H1 (cell line): ENCODE measurements at places on chromosomes 3 and 15. TPM values are rescaled to one million over a fixed set of nuclear protein-coding genes. Genes with fewer than 3 reads are reported as not detected.

DNA sequence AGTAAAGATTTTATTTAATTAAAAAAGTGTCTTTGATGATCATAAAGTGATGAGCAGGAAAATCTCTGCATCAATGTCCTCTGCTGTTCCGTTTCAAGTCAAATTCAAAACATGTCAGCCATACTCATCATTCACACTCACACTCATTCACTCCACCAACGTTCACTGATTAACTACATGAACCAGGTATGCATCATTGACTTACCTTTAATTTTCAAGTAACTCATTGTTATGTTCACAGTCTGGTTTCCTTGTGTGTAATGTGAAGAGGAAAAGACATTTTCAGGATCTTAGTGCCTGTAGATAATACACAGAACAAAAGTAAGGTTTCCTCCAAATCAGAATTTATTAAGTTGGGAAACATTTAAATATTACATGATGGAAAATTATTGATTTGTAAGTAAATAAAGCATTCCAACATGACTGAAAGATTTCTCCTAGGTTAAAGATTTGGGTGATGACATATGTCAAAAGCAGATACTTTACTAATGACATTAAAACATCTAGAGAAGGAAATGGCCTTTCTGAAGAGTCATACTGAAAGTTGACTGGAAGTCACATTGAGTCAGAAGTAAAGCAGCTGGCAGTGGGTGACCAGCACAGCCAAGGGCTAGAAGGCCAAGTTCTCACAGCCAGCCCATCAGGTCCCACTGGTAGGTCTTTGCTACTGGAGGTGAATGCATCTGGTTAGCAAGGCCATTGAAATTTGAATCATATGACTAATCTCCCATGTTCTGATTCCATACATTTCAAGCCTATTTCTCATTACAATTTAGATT is 251.9 kb downstream of the CDIN1 start:
- no peak for DNase-seq
- H3K36me3 ChIP-seq, result no peaks in the 10 kb centered on the region
- H3K4me3 ChIP-seq, result no peak overlapping the region
- no peaks in the 10 kb centered on the region for H3K27me3 ChIP-seq
- H3K27ac ChIP-seq, result no peak overlapping the region

GRCh38 chr15:88080616-88081015 is 175.9 kb downstream of the NTRK3 start:
- DNase-seq, result no peak
- no peaks in the 10 kb centered on the region for H3K36me3 ChIP-seq
- no peak overlapping the region for H3K27ac ChIP-seq
- no peaks in the 10 kb centered on the region for H3K27me3 ChIP-seq
- H3K4me1 ChIP-seq, result no peaks in the 10 kb centered on the region

- H3K4me3 ChIP-seq, result no peak overlapping the region
- H3K36me3 ChIP-seq, result no peaks in the 10 kb centered on the region
- no peak for DNase-seq
- H3K27me3 ChIP-seq, result no peaks in the 10 kb centered on the region
These were observed 187.8 kb downstream of the UBE3A start for GRCh38 chr15:25250906-25251622.

DNA sequence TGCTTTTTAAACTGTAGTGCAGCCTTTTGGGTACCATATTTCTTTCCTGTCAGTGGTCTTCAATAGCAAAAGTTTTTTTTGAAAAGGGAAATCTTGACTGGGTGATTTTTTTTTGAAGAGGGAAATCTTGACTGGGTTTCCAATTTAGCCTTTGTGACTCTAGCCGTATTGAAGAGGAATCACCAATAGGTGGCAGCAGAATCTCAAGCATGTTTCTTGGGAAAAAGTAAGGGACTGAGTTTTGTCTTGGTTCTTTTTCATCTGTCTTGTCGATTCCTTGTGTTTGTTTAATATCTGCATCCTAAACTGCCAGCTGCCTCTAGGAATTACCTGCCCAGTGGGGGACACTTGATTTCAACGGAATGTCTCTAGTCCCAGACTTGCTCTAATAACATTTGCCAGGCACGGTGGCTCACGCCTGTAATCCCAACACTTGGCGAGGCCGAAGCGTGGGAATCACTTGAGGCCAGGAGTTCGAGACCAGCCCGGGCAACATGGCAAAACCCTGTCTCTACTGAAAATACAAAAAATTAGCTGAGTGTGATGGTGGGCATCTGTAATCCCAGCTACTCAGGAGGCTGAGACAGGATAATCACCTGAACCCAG is 89.2 kb downstream of the RBPMS2 start:
- H3K27ac ChIP-seq, result no peak overlapping the region
- DNase-seq, result no peak
- H3K36me3 ChIP-seq, result peaks cover 17% of the 10 kb centered on the region
- H3K4me1 ChIP-seq, result peaks cover 12% of the 10 kb centered on the region
- no peak overlapping the region for H3K4me3 ChIP-seq
- H3K27me3 ChIP-seq, result no peaks in the 10 kb centered on the region

DNA sequence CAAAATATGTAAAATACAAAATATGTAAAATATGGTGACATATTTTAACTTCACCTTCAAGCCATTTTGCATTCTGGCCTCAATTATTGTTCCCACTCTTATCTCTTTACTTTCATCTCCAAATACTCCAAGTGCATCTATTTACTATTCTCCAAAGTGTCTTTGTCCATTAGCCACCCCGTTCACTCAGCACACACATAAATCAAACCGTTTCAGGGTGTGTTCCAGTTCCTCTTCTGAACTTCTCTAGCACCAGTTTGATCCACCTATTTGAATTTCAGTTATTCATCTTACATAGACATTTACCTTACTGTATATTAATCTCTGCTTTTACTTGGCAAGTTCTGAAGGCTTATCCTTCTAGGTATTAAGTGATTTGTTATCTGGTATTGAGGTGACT is 45.1 kb downstream of the SGO1 start:
- H3K4me1 ChIP-seq, result no peaks in the 10 kb centered on the region
- H3K27me3 ChIP-seq, result no peaks in the 10 kb centered on the region
- H3K36me3 ChIP-seq, result no peaks in the 10 kb centered on the region
- DNase-seq, result no peak

DNA sequence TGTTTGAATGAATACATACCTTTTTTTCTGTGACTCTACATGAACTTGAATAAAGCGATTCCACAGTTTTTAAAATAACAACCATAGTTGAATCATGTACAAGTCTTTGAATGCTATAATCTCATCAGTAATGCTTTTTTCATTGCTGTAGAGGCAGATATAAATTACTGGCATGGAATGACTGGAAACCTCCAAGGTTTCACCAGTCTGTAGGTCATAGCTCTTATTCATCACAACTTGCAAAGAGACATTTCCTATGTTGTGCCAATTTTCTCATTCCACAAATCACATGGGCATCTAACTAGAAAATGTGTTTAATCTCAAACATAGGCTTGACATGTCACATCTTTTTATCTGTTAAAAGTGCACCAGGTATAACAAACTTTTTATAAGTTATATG is 407.1 kb upstream of the KCNMB2 start:
- no peaks in the 10 kb centered on the region for H3K27me3 ChIP-seq
- no peak for DNase-seq
- H3K4me1 ChIP-seq, result no peaks in the 10 kb centered on the region
- no peaks in the 10 kb centered on the region for H3K36me3 ChIP-seq

DNA sequence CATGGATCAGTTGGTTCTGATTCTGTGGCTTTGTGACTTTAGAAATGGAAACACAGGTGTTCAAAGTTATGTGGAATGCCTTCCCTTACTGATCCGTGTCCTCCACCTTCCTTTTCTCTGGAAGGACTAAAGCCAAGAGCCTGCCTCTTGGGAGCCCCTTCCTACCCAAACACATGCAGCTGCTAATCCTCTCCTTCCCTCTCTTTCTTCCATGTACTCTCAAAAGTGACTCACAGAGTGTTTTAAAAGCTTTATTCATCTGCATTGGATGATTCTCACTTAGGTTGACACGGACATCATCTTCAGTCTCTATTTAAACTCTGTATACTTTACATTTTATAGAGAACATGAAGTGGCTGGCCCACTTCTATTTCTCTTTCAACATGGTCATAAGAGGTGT is 856.5 kb upstream of the ARPP21 start:
- no peak overlapping the region for H3K4me3 ChIP-seq
- no peaks in the 10 kb centered on the region for H3K4me1 ChIP-seq
- H3K27me3 ChIP-seq, result no peaks in the 10 kb centered on the region
- no peaks in the 10 kb centered on the region for H3K36me3 ChIP-seq
- no peak overlapping the region for H3K27ac ChIP-seq
- no peak for DNase-seq

DNA sequence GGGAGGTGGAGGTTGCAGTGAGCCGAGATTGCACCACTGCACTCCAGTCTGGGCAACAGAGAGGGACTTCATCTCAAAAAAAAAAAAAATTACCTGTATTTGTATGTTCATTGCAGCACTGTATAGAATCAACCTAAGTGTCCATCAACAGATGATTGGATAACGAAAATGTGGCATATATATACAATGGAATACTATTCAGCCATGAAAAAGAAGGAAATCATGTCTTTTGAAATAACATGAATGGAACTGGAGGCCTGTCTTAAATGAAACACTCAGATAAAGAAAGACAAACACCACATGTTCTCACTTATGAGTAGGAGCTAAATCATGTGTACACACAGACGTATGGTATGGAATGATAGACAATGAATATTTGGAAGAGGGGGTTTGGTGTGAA is 59.4 kb upstream of the MEF2A start:
- H3K4me3 ChIP-seq, result no peak overlapping the region
- no peaks in the 10 kb centered on the region for H3K27me3 ChIP-seq
- no peak for DNase-seq
- H3K36me3 ChIP-seq, result no peaks in the 10 kb centered on the region; the same call in 1 of the 2 replicates

- peaks cover 12% of the 10 kb centered on the region; the same call in 1 of the 2 replicates for H3K4me1 ChIP-seq
- no peak overlapping the region for H3K4me3 ChIP-seq
- H3K36me3 ChIP-seq, result no peaks in the 10 kb centered on the region; the same call in 1 of the 2 replicates
- no peak for DNase-seq
- H3K27me3 ChIP-seq, result no peaks in the 10 kb centered on the region
These were observed 101.2 kb downstream of the TCF12 start for GRCh38 chr15:57019496-57020160.

- H3K27ac ChIP-seq, result no peak overlapping the region
- no peaks in the 10 kb centered on the region for H3K4me1 ChIP-seq
- H3K4me3 ChIP-seq, result no peak overlapping the region
- DNase-seq, result no peak
These were observed 70.0 kb downstream of the PGPEP1L start for GRCh38 chr15:98937413-98938104.

DNA sequence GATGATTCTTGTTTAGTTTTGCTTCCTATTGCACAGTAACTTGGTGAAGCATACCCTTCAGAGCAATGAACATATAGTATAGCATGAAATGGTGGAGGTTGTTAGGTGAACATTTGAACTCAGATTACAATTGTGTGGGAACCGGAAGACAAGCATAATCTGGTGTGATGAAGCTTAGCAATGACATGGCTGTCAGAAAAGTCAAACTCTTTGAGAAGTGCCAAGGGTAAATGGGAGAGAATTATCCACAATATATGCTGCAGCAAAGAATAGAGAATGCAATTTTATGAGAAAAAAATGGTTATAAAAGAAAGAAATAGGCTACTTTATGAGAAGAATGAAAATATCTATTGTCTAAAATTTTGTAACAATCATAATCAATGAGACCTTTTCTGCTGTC is 1536.7 kb downstream of the SI start:
- H3K4me1 ChIP-seq, result no peaks in the 10 kb centered on the region
- H3K27me3 ChIP-seq, result no peaks in the 10 kb centered on the region
- DNase-seq, result no peak

GRCh38 chr15:78621810-78622402 is 1.1 kb upstream of the CHRNA3 start:
- H3K27me3 ChIP-seq, result peaks cover 31% of the 10 kb centered on the region
- H3K4me3 ChIP-seq, result no peak overlapping the region
- no peak overlapping the region for H3K27ac ChIP-seq
- no peak for DNase-seq

DNA sequence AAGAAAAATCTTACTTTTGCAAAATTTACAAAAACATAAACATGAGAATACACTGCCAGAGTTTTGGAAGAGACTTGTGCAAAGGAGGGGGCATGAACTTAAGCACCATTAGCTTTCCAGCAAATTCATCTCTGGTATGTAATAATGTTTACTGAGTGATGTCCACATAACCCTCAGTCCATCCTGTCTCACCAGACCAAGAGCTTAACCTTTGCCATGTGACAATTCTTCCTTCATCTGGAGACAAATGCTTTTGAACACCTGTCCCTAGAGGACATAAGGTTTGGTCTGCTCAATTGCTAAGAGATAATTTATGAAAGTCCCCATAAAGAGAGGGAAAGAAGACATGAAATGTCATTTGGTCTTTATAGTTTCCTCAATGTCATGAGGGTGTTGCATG is 412.3 kb downstream of the ERC2 start:
- H3K36me3 ChIP-seq, result no peaks in the 10 kb centered on the region
- H3K27me3 ChIP-seq, result no peaks in the 10 kb centered on the region
- peaks cover 22% of the 10 kb centered on the region for H3K4me1 ChIP-seq
- no peak overlapping the region for H3K4me3 ChIP-seq
- DNase-seq, result no peak

DNA sequence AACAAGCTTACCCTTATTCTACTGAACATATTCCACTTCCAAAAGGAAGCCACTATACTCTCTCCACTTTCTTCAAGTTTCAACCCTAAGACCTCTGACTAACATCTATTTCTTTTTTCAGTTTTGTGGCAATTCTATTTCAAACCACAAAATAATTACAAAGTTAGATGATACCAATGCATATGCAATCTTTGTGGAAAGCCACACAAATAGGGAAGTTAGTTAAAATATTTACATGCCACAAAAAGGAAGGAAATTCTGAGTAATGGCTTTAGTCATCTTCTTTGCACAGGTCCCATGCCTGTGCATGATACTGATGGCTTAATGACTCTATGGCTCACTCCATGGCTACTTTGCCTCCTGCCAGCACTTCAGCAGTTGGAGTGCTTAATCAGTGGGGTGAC is 57.0 kb upstream of the MCTP2 start:
- DNase-seq, result no peak
- no peak overlapping the region for H3K4me3 ChIP-seq
- no peaks in the 10 kb centered on the region for H3K36me3 ChIP-seq
- H3K27ac ChIP-seq, result no peak overlapping the region
- no peaks in the 10 kb centered on the region for H3K4me1 ChIP-seq
- no peaks in the 10 kb centered on the region for H3K27me3 ChIP-seq

NAALADL2 gene
- total RNA-seq, result 0.22 and 0.69 TPM in 2 replicates

DGKG gene
- 0.30 TPM in 1 of 2 replicates, not detected in the other for total RNA-seq

MBD4 gene
- total RNA-seq, result 33.4 and 35.8 TPM in 2 replicates

SH2D7 gene
- total RNA-seq, result not detected in 2 replicates
